A549 (cell line): ENCODE measurements at places on chromosomes 4 and X. TPM values are rescaled to one million over a fixed set of nuclear protein-coding genes. Genes with fewer than 3 reads are reported as not detected.

Gene XAGE2
- polyA plus RNA-seq: not detected in 3 replicates

- peak; percentile 29 for DNase-seq
Observed at GRCh38 chrX:43813898-43814297, 68.4 kb downstream of the MAOB start.

- DNase-seq: no peak
Observed at GRCh38 chrX:55754861-55755294, 37.3 kb downstream of the RRAGB start.

Gene FRMD7
- not detected in 3 replicates for polyA plus RNA-seq

DNA sequence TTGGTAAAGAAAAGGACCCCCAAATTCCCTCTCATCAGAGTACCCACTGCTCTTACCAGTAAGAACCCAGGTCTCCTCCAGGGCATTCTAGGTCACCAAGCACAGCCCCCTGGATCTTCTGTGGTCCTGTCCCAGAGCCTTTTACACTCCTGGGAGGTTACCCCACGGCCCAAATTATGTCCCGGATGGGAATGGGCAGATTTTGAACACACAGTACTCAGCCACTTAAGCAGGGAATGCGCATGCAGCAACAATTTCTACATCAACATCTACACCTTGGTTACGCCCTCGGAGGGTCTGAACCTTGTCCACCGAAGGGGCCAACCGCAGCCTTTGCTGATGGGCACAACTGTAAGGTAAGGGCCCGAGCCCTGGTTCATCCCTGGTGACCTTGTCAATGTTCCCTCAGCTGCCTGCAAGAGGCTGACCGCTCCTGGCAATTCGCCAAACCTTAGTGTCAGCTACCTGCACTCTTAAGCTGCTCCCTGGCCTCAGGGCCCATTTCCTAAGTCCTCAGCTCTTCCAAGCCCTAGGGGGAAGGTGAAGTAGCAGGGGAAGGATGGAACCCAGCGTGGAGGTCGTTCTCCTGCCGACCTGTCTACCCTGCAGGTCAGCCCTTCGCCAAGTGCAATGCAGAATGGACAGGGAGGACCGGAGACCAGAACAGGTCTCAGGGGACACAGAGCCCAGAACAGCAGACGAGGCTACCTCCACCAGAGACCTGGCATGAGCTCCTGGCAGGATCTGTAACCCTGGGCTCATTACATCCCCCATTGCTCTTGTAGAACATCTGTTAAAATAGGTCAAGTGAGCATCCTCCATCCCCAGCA, 5.9 kb downstream of the TIMP1 start:
- no peak for DNase-seq

- DNase-seq: no peak
Observed at GRCh38 chr4:138241281-138242075, 671 bp downstream of the SLC7A11 start.

GRCh38 chrX:46408553-46409407, 136.4 kb downstream of the ZNF674 start:
- peak; percentile 76 for DNase-seq

DNA sequence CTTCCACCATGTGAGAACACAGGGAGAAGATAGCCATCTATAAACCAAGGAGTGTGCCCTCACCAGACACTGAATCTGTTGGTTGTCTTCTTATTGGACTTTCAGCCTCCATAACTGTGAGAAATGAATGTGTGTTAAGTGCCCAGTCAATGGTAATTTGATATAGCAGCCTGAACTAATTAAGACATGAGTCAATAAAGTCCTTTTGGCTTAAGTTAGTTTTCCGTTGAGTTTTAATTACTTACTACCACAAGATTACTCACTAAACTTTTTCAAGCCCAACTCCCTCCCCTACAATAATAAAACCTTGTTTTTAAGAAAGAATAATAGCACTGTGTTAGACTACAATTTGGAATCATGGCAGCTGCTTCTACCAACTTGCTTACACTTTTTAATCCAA, 324.2 kb downstream of the PCDH19 start:
- no peak for DNase-seq

- no peak for DNase-seq
Observed at GRCh38 chr4:7540206-7540605, 105.5 kb upstream of the PSAPL1 start.

Gene TAF7L
- polyA plus RNA-seq: 0.05 to 0.08 TPM (median 0.08 TPM) in 3 replicates

- DNase-seq: no peak
Observed at GRCh38 chr4:166143227-166143626, 270.2 kb downstream of the TLL1 start.
